ENCODE measurements at places on chromosomes 4 and X. TPM values are rescaled to one million over a fixed set of nuclear protein-coding genes. Genes with fewer than 3 reads are reported as not detected.

DCAF8L2 gene
- total RNA-seq = not detected

DNA sequence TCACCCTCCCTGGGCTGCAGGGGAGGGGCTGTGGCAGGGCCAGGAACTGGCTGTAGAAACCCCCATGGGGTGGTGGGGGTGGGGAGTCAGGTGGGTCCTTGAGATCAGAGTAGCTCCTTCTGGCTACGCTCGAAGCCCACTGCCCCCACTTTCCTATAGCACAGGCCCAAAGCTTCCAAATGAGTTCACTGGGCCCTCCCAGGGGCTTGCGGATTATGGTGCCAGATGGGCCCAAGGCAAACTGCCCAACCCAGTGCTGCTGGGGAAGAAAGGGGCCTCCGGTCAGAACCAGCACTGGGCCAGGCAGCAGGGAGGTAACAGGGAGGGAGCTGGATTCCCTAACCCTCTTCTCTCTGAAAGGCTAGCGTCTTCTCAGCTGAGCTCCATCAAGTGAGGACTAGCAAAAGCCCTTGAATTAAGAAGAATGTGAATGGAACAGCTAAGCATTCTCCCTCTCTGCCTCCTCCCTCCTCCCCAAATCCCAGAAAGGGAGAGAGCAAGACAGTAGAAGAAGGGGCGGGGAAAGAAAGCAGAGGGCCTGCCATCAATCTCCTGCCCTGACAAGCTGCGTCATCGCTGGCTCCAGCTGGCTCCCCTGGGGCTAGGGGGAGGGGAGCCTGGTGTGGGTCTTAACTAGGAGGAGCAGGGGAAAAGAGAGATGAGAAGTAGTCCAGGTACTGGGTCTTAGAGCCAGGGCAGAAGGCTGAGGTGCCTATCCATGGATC is 34.7 kb downstream of the FRMPD3 start:
- no peak overlapping the region for H3K27ac ChIP-seq
- no peaks in the 10 kb centered on the region for H3K36me3 ChIP-seq
- no peaks in the 10 kb centered on the region for H3K4me1 ChIP-seq

IRS4 gene
- 0.74 TPM for total RNA-seq

XAGE2 gene
- total RNA-seq = not detected

AFF1 gene
- 99.9 TPM for total RNA-seq

DNA sequence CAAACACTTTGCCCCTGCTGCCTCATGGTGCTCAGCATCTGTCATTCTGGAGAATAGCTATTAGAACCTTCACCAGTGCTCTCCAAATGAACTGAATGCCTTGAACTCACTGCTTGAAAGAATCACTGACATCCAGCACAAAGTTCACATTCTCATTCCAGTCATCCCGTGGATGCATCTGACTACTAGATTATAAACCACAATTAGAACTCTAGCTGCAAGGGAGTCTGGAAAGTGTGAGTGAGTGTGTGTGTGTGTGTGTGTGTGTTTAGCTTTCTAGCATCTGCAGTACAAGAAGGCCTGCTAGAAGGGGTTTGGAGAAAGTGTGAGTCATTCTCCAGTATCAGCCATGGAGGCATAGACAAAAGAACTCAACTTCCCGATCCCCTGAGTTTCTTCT is 71.3 kb upstream of the DYNLT3 start:
- no peaks in the 10 kb centered on the region for H3K4me1 ChIP-seq
- no peaks in the 10 kb centered on the region for H3K36me3 ChIP-seq
- no peak overlapping the region for H3K4me3 ChIP-seq
- H3K27me3 ChIP-seq = no peaks in the 10 kb centered on the region
- no peak for DNase-seq

DNA sequence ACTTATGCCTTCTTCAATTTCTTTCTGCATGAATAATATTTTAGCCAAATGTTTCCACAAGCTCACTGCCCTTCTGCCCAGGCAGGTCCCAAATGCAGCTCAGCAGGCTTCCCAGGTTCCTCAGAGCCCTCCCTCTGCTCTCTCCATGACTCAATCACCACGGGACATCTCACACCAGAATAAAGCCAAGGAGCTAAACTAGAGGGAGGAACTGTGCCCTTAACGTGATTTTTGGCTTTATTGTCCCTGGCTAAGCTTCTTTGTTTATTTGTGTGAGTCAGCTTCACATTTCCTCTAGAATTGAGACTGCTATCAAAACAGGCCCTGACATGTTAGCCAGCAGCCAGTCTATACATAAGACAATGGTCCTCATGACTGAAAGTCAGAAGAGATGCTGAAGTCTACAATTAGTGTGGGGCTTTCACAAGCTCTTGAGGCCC is 186.4 kb upstream of the GALNT7 start:
- DNase-seq = no peak
- H3K27ac ChIP-seq = no peak overlapping the region
- no peaks in the 10 kb centered on the region for H3K27me3 ChIP-seq
- no peaks in the 10 kb centered on the region for H3K4me1 ChIP-seq

DNA sequence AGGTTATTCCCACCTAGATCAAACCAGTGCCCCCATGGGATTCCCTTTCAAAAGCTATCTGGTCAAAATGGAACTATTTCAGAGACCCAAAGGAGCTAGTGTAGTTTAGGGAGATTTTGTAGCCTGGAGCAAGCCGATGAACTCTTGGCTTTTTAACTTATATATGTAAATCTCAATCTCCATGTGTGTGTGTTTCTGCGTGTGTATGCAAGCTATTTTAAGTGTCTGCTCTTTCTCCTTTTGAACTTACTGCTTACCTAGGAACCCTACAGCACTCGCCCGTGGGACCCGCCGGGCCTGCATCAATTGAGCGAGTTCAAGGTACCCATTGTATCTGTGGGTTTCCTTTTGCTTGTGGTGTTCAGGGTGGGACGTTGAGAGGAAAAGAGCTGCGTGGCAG is 10.4 kb downstream of the CSTF2 start:
- no peaks in the 10 kb centered on the region for H3K4me1 ChIP-seq
- H3K36me3 ChIP-seq = peaks cover 17% of the 10 kb centered on the region
- no peak for DNase-seq
- H3K4me3 ChIP-seq = no peak overlapping the region
- no peak overlapping the region for H3K27ac ChIP-seq

DNA sequence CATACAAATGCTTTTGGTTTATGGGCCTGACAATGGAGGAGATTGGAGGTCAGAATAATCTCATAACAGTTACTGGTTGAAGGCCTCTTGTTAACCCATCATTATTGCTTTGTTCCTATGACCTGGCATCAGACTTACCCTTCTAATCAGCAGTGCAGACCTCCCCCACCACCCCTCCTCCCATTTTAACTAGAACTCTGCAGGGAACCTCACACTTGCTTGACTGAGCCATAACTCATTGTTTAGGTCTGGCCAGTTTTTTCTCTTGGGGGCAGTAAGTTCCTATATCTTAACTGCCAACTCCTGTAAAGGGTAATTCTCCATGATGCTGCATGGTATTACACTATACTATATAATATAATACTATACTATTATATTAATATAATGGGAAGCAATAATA is 609.3 kb downstream of the IL1RAPL1 start:
- H3K36me3 ChIP-seq = no peaks in the 10 kb centered on the region
- no peak for DNase-seq
- H3K4me3 ChIP-seq = no peak overlapping the region
- no peaks in the 10 kb centered on the region for H3K27me3 ChIP-seq
- no peaks in the 10 kb centered on the region for H3K4me1 ChIP-seq
- no peak overlapping the region for H3K27ac ChIP-seq

ZNF711 gene
- total RNA-seq = 2.2 TPM

DNA sequence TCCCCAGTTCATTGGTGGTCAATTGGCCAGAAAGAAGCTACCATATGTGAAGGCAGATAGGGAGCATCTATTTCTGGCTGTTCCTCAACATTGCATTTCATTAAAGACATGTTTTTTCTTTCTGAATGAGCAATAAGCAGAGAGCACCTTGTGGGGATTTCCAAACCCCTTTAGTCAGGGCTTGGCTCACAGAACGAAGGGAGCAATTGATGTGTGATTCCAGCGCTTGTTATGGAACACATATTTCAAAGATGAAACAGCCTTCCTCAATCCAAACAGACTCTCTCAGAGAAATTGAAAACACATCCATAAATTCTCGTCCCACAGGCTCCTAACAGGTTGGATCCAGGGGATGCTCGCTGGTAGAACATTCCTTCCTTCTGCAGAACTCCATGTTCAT is 84.1 kb downstream of the CLCN4 start:
- H3K4me1 ChIP-seq = peaks cover 4% of the 10 kb centered on the region
- H3K27me3 ChIP-seq = no peaks in the 10 kb centered on the region
- H3K36me3 ChIP-seq = no peaks in the 10 kb centered on the region
- H3K27ac ChIP-seq = no peak overlapping the region

PF4V1 gene
- not detected for total RNA-seq
